Thoracic aorta endothelial cell (primary cell): ENCODE measurements at places on chromosomes 1 and 21. TPM values are rescaled to one million over a fixed set of nuclear protein-coding genes. Genes with fewer than 3 reads are reported as not detected.

The NPR1 gene
- total RNA-seq = 3.7 and 7.8 TPM in 2 replicates

The TYW3 gene
- total RNA-seq = 25.7 and 26.1 TPM in 2 replicates

The BCAR3 gene
- 52.9 and 54.1 TPM in 2 replicates for total RNA-seq

The SLC16A4 gene
- total RNA-seq = 6.9 and 9.6 TPM in 2 replicates

The ATAD3A gene
- 46.1 TPM in 2 replicates for total RNA-seq

The KRTAP20-3 gene
- not detected in 2 replicates for total RNA-seq

The LCE1F gene
- not detected in 2 replicates for total RNA-seq

The ENO1 gene
- 2,302 and 2,573 TPM in 2 replicates for total RNA-seq

The OPTC gene
- total RNA-seq = not detected in 2 replicates

The EVA1B gene
- total RNA-seq = 75.4 and 94.8 TPM in 2 replicates

The RNF186 gene
- not detected in 2 replicates for total RNA-seq

The C1orf94 gene
- not detected in 2 replicates for total RNA-seq

The PIGK gene
- 41.1 and 43.1 TPM in 2 replicates for total RNA-seq

The KRTAP19-3 gene
- not detected in 2 replicates for total RNA-seq

The APP gene
- total RNA-seq = 1,054 and 1,148 TPM in 2 replicates
